Muscle of back (tissue), 13 donors: ENCODE measurements at places on chromosomes 6 and 20. TPM values are rescaled to one million over a fixed set of nuclear protein-coding genes. Genes with fewer than 3 reads are reported as not detected.
A peak's percentile ranks its signal among the peaks of the same experiment; 100 is the strongest.

The HDGFL1 gene
- polyA plus RNA-seq, result not detected

GRCh38 chr6:37783856-37784584, 35.5 kb upstream of the ZFAND3 start:
- DNase-seq, result no peak

GRCh38 chr6:163695414-163695864, 280.9 kb downstream of the QKI start:
- no peak for DNase-seq

GRCh38 chr6:42424906-42425474, 26.7 kb downstream of the TRERF1 start:
- no peak for DNase-seq

GRCh38 chr6:71190809-71191208, 97.8 kb upstream of the OGFRL1 start:
- peak; percentile 45 for DNase-seq

GRCh38 chr6:46128476-46128875, 1.3 kb upstream of the ENPP4 start:
- DNase-seq, result no peak

- DNase-seq, result no peak
Measured at GRCh38 chr6:161220346-161220745, 53.5 kb downstream of the AGPAT4 start.

The PDYN gene
- not detected for polyA plus RNA-seq

DNA sequence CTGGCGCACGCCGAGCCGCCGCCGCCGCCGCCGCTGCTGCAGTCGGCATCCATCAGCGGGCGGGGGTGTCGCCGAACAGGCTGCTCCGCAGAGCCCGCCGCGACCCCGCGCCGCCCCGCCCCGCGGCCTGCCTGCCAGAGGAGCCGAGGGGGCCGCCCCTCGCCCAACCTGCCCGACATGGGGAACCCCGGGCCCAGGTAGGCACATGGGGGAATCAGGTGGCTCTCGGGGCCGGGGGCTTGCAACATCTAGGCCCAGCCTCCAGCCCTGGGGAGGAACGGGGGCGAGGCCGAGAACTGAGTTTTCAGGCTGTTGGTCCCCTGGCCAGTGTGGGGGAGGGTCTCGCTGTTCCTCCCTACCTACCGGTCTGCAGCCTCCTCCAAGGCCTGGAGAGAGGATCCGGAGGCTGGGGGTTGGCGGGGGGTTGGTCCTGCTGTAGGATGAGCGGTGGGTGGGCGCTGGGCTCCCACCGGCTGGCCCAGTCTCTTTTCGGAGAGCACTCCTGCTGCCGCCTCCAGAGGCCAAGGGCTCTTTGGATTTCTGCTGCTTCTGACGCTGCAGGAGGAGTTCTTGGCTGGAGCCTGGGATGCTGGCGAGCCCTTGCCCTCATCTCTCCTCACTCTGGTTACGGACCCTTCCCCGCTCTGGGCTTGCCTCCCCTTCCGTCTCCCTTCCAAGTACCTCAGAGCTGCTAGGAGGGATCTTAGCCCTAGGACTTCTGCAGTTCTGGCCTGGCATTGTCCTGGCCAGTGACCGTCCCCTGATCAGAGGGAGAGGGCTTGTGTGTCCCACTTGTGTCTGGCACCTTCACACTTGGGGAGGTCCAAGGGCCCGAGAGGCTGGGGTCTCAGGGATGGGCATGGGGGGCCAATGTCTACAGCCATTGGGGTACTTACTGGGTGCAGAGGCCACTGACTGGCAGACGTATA, at the start of gene EPB41L1:
TSS of gene EPB41L1 (plus strand) at position 41 of the 929 bp plus-strand sequence. CDS start 19,038 bp downstream, outside the sequence.
- peak; percentile 80 for DNase-seq

- DNase-seq, result peak; percentile 96
Measured at GRCh38 chr6:136609873-136610706, 59.9 kb upstream of the MAP7 start.

The CD93 gene
- polyA plus RNA-seq, result 79.6 TPM

- DNase-seq, result no peak
Measured at GRCh38 chr6:12148317-12148801, 136.2 kb downstream of the HIVEP1 start.

- DNase-seq, result no peak
Measured at GRCh38 chr6:8343600-8343999, 91.7 kb downstream of the SLC35B3 start.

The GLP1R gene
- polyA plus RNA-seq, result 0.09 TPM

The PBOV1 gene
- 0.08 TPM for polyA plus RNA-seq

DNA sequence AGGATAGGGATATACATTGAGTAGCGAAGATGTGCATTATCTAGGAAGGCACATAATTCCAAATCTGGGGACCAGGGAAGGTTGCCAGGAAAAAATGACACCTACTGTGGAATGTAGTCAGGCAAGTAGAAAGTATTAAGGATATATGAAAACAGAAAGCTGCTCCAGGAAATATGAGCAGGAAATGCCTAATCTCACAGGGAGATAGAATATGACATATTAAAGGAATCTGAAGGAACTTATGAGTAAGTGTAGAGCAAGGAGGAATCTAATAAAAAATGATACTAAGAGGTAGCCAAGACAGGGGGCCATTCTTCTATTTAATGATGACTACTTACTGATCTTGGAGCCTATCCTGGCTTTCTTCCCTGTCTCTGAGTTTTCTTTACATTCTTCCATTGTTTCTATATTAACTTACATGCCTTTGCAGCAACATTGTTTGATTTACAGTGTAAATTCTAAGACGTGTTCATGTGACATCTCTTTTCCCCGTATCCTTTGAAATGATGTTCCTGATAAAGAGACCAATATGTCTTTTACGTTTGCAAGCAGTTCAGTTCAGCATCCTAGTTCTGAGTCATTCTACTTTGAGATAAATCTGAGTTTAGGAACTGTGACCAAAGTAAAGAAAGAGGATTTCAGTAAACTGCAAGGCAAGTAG, 58.6 kb downstream of the TINAG start:
- no peak for DNase-seq

DNA sequence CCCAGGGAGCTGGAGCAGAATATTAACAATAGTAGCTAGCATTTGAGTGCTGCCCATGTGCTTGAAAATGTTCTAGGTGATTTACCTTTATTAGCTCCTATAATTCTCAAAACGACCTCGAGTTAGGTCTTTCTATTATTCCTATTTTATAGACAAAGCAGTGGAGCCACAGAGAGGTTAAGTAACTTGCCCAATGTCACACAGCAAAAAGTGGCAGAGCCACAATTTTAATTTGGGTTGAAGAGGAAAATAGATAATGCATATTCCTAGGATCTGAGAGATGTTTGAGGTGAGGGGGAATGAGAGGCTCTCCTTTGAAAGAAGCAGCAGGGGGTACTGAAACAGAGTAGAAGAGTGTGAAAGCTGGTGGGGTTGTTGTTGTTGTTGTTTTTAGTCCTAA, 354.5 kb upstream of the SLC35B3 start:
- no peak for DNase-seq

- DNase-seq, result peak; percentile 67
Measured at GRCh38 chr20:401682-402495, 6.2 kb upstream of the RBCK1 start.

DNA sequence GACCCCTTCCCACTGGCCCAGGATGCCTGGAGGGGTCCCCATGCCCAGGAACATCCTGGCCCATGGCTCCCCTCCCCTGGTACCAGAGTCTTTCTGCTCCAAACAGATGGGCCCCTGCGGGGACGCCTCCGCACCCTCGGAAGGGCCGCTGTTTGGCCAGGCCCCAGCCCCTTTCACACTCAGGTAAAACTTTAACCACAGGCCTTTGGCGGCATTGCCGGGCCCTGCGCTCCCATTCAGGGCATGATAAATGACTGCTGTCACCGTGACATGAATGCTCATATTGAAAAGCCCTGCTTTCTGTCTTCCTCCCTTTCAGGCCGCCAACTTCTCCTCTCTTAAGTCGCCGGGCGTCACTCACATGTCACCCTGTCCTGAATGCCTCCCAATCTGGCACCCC, 141.5 kb upstream of the TOP1 start:
- no peak for DNase-seq

The GPR63 gene
- polyA plus RNA-seq, result 1.7 TPM

DNA sequence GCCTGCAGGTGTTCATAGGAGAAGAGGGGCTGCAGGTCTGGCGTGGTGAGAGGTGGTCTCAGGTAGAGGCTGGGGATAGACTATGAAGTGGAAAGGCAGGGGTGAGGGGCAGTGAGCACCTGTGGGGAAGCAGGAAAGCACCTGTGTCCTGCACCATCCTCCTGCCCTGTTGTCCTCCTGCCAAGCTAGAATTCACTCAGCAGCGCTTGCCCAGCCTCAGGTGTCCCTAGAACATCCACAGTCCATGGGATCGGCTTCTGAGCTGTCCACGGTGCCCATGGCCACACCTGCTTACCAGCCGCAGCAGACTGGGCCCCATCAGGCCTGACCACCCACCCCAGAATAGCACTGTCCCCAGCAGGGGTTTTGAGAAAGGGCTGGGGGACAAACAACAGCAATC, 456.2 kb upstream of the SULF2 start:
- no peak for DNase-seq

The C6orf15 gene
- not detected for polyA plus RNA-seq

The DLL1 gene
- polyA plus RNA-seq, result 16.2 TPM

- no peak for DNase-seq
Measured at GRCh38 chr20:10490706-10491105, 55.6 kb downstream of the SLX4IP start.

DNA sequence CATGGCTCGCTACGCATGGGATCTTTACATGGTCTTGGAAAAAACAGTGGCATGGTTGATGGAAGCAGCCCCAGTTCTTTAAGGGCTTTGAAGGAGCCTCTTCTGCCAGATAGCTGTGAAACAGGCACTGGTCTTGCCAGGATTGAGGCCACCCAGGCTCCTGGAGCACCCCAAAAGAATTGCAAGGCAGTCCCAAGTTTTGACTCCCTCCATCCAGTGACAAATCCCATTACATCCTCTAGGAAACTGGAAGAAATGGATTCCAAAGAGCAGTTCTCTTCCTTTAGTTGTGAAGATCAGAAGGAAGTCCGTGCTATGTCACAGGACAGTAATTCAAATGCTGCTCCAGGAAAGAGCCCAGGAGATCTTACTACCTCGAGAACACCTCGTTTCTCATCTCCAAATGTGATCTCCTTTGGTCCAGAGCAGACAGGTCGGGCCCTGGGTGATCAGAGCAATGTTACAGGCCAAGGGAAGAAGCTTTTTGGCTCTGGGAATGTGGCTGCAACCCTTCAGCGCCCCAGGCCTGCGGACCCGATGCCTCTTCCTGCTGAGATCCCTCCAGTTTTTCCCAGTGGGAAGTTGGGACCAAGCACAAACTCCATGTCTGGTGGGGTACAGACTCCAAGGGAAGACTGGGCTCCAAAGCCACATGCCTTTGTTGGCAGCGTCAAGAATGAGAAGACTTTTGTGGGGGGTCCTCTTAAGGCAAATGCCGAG, 78.2 kb downstream of the ASXL1 start:
- no peak for DNase-seq

The NOX3 gene
- polyA plus RNA-seq, result not detected

GRCh38 chr6:162395181-162395580, 332.4 kb downstream of the PRKN start:
- no peak for DNase-seq

The LRP11 gene
- polyA plus RNA-seq, result 20.9 TPM

The MRS2 gene
- 21.0 TPM for polyA plus RNA-seq

The TGM2 gene
- 13.0 TPM for polyA plus RNA-seq

DNA sequence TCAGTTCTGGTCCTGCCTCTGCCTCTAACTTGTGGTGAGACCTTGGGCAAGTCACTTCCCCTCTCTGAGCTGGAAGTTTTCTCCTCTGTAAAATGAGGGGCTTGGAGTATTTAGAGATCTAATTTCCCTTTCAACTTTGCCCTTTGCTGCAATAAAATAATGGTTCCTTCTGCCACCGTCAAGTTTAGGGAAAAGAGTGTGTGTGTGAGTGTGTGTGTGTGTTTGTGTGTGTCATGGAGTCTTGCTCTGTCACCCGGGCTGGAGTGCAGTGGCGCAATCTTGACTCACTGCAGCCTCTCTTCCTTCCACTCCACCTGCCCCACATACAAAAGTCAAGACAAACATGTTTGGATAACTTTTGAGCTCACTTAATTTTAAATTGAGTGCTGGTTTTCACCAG, 39.2 kb upstream of the PIM1 start:
- no peak for DNase-seq

DNA sequence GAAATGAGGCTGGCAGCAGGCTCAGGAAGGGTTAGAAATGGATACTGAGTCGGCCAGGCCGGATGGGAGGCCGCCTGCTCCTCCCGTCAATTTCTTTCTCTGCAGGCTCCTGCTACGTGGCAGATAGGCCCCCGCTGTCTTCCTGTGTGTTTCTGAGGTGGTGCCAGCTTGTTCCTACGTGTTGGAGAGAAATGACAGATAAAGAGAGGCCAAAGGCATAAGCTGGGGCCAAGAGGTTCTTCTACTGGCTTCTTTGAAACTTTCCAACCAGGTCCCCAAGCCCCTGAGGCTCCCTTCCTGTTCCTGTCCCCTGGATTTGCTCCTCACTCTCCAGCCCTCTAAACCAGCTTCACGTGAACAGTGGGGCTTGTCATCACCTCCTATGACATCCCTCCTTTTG, 76.8 kb downstream of the TCP11 start:
- DNase-seq, result no peak

The ACTL10 gene
- polyA plus RNA-seq, result 0.43 TPM

DNA sequence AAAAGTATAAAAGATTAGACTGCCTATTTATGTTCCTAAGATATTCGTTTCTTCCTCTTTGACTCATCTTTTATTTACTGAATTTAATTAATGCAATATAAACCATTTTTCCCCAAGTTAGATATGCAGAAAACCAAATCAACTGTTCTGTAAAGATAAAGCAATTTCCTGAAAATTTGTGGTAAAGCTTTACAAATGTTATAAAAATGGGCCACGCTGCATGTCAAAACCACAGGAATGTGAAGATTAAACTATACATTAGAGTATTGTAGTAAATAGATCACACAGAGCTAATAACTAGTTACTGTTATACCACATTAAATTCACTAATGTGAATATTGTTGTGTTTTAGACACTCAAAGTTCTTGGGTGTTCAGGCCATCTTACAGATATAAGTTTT, 83.4 kb downstream of the OPN5 start:
- no peak for DNase-seq

The KLC4 gene
- 21.0 TPM for polyA plus RNA-seq

DNA sequence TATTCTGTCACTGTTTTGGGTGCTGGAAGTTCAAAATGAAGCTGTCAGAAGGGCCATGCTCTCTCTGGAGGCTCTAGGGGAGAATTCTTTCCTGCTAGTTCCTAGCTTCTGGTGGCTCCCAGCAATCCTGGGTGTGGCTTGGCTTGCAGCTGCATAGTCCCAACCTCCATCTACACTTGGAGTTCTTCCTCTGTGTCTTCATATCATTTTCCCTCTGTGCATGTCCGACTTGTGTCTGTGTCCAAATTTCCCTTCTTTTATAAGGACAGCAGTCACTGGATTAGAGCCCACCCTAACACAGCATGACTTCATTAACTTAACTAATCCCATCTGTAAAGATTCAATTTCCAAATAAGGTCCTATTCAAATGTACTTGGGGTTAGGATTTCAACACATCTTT, 23.3 kb upstream of the ENPP1 start:
- DNase-seq, result peak; percentile 82

DNA sequence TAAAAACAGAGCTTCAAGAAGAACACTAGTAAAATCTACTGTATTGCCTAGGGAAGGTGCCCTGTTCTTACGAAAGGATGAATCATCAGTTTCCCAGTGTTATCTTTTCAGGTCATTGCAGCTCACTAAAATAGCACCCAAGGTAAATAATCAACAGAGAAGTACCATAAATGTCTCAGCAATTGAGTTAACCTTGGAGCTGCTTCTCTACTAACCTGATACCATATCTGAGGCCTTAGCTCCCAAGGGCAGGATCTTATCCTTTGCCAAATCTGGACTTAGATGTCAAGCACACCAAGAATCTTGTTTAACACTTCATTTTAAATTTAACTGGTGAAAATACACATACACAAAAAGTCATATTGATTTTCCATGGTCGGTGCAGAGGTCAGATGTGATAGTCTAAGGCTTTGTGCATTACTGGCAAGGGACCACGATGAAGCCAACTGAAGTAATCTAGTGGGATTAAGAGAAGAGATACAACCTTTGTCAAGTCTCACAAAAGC, 81.5 kb downstream of the EDN1 start:
- no peak for DNase-seq
